ENCODE measurements at places on chromosomes 11 and 22.

DNA sequence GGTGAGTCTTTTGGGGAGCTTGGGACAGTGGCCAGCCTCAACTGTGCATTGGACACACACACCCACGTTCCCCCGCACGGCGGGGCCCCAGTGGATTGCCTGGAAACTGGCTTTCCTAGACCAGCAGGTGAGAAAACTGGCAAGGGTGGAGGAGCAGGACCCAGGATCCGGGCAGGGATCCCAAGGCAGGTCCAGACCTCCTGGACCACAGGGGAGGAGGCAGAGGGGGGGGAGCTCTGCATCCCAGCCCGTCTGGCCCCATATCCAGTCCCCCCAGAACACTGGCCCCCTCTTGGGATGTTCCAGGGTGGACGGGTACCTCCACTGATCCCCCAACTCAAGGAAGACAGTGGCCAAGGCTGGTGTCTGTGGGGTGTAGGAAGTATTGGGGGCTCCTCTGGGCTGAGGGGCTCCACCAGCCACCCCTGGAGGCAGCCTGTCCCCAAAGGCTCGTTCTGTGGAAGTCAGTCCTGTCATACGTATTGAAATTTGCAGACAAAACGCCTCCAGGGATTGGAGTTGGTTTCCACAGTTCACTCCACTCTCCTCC, 89.3 kb upstream of the LINC01488 start:
- DNase-seq: no peak

DNA sequence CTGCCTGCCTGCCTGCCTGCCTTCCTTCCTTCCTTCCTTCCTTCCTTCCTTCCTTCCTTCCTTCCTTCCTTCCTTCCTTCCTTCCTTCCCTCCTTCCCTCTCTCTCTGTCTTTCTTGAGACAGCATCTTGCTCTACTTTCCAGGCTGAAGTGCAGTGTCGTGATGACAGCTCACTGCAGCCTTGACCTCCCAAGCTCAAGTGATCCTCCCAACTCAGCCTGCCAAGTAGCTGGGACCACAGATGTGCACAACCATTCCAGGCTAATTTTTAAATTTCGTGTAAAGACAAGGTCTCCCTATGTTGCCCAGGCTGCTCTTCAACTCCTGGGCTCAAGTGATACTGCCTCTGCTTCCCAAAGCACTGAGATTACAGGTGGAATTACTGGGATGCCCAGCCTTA, 328.2 kb upstream of the SORL1-AS1 start:
- DNase-seq: no peak

DNA sequence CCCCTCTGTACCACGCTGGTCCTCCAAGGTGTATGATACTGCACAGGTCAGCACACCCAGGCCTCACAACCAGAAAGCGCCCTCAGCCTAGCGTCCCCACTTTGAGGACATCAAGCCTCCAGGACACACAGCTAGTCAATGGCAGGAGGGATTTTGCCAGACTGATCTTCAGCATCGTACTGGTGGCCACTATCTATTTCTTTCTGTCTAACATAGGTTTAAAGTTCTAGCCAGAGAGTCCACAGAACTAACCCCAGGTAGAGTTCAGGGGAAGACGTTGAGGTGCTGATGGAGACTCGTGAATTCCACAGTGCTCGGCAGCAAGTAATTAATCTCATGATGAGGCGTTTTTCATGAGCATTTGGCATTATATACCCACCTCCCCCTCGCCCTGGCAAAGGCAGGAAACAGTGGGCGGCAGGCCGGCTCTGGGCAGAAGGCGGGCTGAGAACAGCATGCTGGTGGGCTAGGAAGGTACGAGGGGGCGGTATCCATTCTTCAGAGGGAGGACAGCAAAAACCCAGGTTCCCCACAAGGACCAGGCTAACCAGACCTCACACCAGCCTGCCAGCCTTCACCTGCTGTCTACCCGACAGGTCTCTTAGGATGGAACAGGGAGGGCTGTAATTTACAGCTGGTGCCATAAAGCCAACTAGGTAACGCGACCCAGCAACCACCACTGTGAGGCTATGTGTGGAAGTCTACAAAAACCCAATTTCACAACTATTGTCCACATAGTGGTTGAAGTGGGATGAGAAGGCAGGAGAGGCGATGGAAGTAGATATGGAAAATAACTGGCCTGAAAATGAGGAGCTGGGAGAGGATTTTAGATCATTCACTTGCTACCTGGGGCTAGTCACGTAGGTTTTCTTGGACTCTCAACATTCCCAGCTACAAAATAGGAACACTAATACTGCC, 18.5 kb downstream of the MYH9 start:
- no peak for DNase-seq

GRCh38 chr11:122098261-122098980, 17.6 kb downstream of the BLID start:
- no peak for DNase-seq

DNA sequence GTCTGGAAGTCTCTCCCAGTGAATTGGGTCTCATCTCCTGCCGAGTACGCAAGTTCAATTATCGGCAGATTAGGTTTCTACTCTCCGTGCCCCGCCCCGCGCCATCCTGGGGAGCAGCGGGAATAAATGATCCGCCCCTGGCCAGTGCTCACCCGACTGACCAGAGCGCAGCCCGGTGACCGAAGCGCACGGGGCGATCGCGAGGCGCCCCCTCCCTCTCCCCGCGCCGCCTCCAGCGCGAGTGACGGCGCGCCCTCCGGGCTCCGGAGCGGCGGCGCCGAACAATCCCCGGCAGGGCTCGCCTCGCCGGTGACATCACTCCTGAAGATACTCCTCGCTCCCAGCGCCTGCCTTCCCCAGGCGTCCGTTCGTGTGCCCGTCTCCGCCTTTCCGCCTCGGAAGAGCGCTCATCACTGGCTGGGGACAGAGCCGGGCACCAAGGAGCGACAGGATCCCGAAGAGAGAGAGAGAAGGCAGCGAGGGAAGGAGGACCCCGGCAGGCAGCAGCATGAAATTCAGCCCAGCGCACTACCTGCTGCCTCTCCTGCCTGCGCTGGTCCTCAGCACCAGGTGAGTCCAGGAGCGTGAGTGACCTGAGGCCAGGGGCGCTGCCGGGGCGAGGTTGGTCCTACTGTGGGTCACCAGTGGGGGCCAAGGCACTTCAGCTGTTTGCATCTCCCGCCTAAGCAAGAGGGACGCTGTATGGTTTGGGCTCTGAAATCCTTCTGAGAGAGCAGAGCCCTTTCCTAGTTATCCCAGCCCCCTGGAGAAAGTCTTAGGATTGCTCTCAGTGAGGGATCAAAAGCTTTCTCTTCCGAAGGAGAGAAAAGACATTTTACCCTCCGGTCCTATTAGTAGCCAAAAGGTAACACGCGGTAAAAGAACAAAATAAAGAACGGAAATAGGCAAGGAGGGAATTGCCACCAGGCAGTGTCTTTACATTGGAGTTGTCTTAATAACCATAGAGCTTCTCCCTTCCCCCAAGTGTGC, at the start of gene LUZP2:
Gene LUZP2 (plus strand): TSS at position 318 of the 990 bp plus-strand sequence.
- DNase-seq: no peak

DNA sequence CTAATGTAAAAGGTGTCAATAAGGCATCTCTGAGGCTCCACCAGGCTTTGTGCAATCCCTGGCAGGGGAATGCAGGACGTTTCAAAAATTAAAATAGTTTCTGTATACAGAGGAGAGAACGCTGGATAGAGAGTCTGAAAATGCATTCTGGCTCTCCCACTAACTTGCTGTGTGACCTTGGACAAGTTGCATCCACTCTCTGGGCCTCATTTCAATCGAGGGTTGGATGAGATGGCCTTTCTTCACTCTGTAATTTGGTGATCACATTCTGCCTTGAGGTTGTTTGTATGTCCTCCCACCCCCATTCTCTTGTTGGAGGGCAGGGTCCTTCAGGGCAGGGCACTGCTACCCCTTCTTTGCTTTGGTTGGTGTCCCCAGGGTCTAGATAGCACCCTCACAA, 78.5 kb downstream of the CACNG2 start:
- DNase-seq: no peak

DNA sequence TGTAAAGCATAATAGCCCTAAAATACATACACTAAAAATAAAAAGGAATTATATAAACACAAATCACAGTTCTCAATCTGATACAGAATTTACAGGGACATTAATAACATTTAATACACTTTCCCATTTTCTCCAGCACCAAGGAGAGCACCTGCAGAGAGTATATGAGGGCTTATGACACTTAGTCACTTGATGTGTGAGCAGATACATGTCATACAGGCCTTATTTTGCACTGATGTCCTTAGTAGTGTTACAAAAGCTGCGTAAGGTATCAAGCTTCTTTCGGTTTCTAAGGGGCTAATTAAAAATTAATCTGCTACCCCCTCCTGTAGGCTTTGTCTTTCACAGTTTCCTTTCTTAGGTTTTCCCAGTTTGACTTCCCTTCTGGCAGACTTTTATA, 61.3 kb downstream of the TRIM44 start:
- DNase-seq: no peak

GRCh38 chr11:12626616-12627015, 47.6 kb upstream of the TEAD1 start:
- no peak for DNase-seq

GRCh38 chr11:92440701-92441442, 216.3 kb downstream of the FAT3 start:
- no peak for DNase-seq

DNA sequence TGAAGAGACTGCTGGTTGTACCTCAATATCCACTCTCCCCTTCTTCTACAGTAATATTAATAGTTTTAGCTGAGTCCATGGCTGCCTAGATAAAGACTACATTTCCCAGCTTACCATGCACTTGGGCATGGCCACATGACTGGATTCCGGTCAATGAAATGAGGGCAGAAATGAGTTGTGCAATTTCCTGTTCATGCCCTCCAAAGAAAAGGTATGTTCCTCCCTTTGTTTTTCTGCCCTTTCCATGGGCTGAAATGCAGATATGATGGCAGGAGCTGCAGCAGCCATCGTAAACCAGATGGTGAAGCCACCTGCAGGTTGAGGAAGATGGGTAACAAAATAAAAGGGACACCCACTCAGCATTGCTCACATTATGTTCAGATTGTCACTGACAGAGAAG, 15.3 kb upstream of the ELFN2 start:
- no peak for DNase-seq

- DNase-seq: no peak
Observed at GRCh38 chr11:46337626-46338345, 9.5 kb upstream of the DGKZ start.

- DNase-seq: no peak
Observed at GRCh38 chr11:3056296-3057068, 741 bp downstream of the CARS1 start.

DNA sequence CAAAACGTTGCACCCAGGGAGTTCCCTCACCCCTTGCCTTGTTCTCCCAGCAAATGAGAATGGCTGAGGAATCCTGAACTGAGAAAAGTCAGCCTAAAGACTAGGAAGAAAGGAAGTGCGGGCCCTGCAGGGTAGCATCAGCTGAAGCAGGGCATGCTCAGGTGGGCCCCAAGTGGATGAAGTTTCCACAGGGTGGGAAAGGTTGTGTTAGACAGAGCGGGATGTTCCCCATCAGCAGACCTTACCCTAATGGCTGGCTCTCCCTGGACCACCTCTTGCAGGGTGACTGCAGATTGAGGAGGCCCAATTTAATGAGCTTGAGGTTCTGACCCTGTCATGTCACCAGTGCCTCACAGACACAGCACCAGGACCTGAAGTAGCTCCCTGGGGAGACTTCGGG, 81.5 kb upstream of the MYOD1 start:
- DNase-seq: no peak

GRCh38 chr11:76781046-76781801, 1.9 kb upstream of the TSKU start:
- no peak for DNase-seq

GRCh38 chr11:45405916-45406670, 120.0 kb upstream of the SYT13 start:
- no peak for DNase-seq

DNA sequence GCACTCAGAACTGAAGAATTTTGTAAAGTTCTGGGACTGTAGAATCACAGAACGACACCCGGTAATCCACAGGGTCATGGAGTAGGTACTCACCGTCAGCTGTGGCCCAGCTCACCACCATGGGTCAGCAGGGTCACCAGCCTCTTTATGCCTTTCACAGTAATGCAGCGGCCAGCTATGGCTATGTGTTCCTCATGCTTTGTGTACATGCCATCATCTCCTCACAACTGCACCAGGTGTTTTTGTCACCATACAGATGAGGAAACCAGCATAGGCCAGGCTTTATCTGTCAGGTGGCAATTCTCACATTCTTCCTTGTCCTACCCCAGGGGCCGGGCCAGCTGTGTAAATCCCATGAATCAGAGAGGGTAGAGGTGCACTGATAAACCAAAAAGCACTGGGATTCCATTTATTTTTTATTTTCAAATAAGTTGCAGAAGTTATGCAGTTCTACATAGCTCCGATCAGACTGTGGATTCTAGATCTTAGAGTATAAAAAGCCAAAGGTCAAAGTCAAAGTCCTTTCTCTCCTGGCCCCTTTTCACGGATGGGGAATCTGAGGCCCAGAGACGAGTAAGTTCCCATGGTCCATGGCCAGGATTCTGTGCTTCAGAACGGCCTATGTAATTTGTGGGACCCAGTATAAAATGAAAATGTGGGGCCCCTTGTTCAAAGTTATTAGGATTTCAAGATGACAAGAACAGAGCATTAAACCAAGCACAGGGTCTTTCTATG, 17.5 kb downstream of the TSKU start:
- no peak for DNase-seq

GRCh38 chr11:33399421-33399820, 142.2 kb downstream of the HIPK3 start:
- no peak for DNase-seq

- no peak for DNase-seq
Observed at GRCh38 chr11:19225123-19225522, 15.6 kb downstream of the E2F8 start.

- DNase-seq: no peak
Observed at GRCh38 chr11:27509908-27510307, 3.3 kb upstream of the LIN7C start.

DNA sequence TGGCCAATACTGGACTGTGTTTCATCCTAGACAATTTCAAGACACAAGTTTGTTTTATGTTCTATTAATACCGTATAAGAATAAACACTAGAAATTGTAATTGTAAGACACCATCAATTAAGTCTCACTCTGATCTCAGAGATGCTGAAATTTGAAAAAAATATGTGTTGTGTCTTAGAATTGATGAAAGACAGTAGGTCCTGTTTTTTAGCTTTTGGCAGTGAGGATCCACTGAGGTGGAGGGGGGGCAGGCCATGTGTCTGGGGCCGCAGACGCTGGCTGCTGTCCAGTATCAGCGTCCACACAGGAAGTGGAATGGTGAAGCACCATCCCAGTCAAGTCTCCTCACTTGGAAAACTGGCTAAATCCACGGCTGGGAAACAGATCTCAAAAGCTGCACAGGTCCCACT, 22.5 kb upstream of the ALG8 start:
- no peak for DNase-seq

- DNase-seq: no peak
Observed at GRCh38 chr11:65855927-65856363, 2.0 kb downstream of the CFL1 start.

GRCh38 chr11:124760205-124760652, 1.9 kb downstream of the ESAM start:
- no peak for DNase-seq
